DMS79 treated with DMSO at 0.1 percent for 48 hours (cell line): ENCODE measurements at places on chromosomes 1 and 21.

DNA sequence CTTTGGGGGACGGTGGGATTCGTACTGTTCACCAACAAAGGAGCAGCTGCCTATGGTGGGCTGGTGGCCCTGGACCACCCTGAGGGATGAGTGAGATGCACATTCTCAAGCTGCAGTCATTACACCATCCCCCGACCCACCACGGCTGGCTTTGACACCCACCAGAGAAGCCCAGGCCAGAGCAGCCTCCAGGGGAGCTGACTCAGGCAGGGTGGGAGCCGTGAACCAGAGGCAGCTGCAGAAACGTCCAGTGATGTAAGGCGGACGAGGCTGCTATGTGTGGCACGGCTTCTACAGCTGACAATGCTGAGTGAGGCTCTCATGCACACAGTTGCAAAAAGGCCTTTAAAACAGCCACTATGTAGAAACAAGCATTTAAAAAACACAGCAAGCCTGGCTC lies 40.1 kb downstream of the CHAF1B start:
- no peak for DNase-seq

GRCh38 chr1:147808025-147808424 lies 47.6 kb upstream of the GJA5 start:
- no peak for DNase-seq

- no peak for DNase-seq
These were observed 15.4 kb downstream of the RBM34 start for GRCh38 chr1:235145639-235146038.

DNA sequence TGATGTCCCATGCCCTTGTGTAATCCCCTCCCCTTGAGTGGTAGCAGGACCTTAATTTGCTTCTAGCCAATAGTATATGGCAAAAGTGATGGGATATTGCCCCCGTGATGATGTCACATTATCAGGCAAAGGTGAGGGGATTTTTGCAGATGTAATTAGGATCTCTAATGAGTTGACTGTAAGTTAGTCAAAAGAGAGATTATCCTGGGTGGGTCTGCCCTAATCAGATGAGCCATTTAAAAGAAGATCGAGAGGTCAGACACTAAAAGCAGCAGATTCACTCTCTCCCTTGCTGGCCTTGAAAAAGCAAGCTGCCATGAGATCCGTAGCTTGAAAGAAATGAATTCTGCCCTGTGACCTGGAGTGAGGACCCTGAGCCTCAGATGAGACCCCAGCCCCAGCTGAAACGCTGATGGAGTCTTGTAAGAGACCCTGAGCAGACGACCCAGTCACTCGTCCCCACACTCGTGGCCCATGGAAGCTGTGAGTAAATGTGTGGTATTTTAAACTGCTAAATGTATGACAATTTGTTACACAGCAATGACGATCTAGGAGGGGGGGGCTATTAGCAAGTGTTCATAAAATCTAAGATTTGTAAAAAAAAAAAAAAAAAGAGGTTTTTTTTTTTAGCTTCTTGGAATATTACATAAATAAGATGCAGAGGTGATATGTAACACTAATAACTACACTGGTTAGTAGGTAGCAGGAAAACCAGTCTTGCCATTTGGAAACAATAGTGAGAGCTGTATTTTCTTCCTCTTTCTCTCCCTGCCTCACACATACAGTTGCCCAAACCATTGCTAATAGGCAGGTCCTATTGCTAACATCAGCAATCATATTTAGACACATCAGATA lies 50.3 kb upstream of the TARBP1 start:
- no peak for DNase-seq

- no peak for DNase-seq
These were observed 216.6 kb downstream of the MRPL39 start for GRCh38 chr21:25390701-25391100.

DNA sequence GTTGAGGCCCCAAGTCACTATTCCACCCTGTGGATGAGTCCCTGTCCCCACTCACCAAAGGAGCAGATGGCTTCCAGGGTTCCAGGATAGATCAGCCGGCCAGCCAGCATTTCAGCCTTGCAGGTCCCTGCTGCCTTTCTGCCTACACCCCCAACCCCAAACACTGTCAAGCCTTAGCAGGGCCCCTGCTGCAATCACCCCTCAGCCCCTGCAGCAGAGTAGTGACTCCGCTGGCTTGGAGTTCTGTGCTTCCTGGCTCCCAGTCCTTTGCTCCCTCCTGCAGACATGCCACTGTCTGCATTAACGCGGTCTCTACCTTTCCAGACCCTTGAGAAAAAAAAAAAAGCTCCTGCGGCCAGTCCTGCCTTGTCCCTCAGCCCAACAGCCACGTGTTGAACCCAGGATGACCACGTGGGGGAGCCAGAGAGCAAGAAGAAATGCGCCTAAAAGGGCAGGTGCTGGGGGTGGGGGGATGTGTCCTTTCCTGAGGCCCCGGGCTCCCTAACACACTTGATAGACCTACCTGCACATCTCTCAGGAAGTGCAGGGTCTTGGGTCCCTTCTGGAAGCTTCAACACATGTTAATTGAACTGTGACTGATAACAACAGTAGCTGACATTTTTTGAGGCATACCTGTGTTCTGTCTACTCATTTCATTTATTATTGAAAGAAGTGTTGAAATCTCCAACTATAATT lies 37.4 kb downstream of the RASSF5 start:
- peak; percentile 66 for DNase-seq

DNA sequence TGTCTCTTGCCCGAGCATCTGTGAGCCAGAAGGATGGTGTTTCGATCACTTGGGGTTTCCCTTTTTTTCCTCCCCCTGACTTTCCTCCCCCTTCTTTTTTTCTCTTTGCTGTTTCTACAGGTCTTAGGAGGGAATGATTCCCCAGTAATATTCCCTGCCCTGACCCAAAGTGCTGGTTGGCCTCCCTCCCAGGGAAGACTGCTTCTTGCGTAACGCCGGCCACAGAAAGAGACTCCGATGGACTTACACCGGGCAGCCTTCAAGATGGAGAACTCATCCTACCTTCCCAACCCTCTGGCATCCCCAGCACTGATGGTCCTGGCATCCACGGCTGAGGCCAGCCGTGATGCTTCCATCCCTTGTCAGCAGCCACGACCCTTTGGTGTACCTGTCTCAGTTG lies 6.8 kb downstream of the RNF220 start:
- no peak for DNase-seq

- peak; percentile 60 for DNase-seq
These were observed 45.5 kb downstream of the TOR1AIP2 start for GRCh38 chr1:179831852-179832699.

DNA sequence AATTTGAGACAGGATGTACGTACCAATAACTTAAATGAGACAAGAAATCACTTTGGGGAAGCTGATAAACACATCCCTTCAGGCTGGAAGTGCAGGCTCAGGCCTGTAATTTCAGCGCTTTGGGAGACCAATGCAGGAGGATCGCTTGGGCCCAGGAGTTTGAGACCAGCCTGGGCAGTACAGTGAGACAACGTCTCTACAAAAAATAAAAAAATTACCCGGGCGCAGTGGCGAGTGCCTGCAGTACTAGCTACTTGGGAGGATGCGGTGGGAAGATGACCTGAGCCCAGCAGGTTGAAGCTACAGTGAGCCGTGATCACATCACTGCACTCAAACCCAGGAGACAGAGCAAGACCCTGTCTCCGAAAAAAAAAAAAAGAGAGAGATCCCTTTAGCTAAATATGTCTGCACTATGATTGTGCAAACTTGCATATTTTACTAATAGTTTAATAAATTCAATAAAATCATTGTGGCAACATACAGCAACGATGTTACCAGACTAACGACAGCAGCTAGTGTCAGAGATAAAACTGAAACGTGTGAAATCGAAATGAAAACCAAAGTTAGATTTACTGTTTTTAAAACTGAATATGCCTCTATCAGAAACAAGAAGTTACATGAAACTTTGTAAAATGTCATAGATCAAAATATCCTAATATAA lies 54.7 kb downstream of the CD2 start:
- DNase-seq = no peak

DNA sequence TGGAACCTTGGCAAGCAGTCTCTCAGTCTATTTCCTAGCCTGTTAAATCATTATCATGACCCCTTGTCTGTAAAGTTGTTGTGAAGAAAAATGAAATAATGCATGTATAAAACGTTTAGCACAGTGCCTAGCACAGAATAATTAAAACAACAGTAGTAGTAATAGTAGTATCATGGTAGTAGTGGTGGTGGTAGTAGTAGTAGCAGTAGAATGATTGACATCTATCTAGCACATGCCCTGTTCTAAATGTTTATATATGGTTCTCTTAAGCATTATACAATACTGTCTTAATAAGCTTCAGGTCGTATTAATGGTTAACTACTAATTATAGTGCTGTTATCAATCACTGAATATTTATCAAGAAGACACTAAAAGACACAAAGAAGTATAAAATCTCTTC lies 46.7 kb downstream of the GPR3 start:
- DNase-seq = no peak

- DNase-seq = no peak
These were observed 30.7 kb downstream of the PRDX6 start for GRCh38 chr1:173507847-173508209.

DNA sequence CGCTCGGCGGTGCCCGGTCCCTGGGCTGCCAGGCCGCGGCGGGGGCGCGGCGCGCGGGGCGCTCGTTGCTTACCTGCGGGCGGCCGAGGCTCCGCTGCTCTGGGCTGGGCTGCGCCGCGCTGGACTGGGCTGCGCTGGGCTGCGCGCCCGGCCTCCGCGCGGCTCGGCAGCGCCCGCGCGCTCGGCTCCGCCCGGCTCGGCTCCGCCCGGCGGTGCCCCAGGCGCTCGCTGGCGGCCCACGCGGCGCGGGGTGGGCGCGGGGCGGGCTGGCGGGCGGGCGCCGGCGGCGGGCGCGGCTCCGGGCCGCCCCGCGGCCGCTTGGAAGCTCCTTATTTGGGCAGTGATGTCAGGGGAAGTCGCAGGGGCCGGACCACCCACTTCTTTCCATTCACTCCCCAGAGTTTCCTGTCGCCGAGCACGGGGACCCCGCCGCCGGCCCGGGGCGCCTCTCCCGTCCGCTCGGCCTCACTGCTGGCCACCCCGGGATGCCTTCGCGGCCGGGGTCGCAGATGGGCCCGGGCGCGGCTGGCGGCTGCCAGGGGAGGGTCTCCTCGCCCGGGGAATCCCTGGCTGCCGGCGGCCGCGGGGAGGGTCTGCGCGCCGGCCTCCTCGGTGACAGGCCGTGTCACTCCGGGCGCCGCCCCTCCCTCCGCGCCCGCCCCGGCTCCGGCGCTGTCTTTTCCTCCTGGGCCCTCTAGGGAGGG lies 177.7 kb upstream of the EDN2 start:
- DNase-seq = peak; percentile 39

GRCh38 chr1:233865216-233865615 lies 39.3 kb upstream of the SLC35F3 start:
- DNase-seq = no peak

DNA sequence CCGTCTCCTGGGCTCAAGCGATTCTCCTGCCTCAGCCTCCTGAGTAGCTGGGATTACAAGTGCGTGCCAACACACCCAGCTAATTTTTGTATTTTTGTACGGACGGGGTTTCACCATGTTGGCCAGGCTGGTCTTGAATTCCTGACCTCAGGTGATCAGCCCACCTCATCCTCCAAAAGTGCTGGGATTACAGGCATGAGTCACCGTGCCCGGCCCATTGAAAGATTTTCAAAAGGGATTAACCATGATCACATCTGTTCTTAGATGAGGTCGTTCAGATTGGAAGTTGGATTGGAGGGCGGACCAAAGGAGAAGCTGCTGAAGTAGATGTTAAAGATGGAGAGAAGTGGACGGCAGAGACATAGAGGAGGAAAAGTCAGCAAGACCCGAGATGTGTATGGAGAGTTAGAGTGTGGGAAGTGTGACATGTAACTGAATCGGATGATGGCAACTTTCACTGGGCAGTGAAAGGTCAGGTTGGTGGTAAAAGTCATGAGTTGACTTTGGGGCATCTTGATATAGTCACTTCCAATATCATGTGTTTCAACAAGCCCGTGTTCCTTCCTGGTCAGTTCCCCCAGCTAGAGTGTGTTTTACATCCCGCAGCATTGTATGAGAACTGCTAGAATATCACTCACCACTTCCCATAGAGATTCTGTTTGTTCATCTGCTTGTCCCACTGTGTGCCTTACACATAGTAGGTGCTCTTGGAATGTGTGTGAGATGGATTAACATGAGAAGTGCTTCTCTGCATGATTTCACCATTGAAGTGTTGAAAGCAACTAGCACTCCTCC lies 54.4 kb upstream of the TINAGL1 start:
- no peak for DNase-seq

GRCh38 chr21:39105836-39106235 lies 77.4 kb downstream of the PSMG1 start:
- DNase-seq = no peak

DNA sequence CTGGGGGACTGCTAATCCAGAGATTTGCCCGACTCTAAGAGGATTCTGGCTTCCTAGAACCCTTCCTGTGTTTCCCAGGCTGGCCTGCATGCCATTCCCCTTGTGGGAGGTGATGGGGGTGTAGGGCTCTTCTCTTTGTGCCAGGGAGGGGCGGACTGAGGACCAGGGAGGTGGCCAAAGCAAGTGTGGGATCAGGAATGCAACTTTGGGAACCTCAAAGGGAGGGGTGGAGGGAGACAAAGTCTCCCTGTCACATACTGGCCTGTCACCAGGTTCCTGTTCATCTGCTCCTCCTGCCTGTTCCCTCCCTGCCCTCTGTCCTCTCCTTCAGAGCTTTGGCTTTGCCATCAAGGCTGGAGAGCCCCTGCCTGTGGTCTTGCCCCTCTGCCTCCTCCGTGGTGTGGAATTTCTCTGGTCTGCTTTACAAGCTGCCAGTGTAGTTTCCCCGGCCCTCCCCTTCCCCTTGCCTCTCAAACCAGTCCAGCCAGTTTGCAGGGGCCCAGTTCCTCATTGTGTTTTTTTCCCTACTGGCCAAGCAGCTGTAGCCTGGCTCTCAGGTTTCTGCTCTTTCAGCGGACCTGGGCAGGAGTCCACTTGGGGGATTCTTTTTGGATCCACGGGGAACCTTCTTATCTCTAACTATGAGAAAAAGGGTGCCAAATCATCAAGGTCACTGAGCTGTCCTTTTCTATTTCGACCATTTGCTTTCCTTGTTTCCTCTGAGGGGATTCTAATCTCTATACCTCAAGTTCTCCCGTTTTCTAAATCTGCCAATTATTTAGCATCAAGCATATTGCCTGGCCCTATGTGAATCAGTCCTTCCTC lies 1.8 kb downstream of the CGN start:
- no peak for DNase-seq

GRCh38 chr1:151594143-151594625 lies 17.7 kb upstream of the SNX27 start:
- DNase-seq = peak; percentile 70

DNA sequence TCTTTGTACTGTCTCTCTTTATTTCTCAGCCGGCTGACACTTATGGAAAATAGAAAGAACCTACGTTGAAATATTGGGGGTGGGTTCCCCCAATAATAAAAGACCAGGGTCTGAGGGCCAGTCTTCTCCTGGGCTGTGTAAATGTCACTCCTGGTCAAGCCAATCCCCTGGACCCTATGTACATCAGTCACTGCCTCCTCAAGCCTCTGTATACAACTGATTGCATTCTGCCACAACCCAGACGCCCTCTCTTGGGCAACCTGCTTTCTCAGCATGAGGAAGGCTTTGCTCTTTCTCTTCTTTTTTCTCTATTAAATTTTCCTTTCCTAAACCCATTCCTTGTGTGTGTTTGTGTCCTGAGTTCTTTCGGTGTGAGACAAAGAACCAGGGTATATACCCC lies 84.1 kb upstream of the SERBP1 start:
- DNase-seq = no peak
